ENCODE measurements at places on chromosomes 16 and 17.

- no peak for DNase-seq
These were observed 1.1 kb upstream of the LLGL2 start for GRCh38 chr17:75524269-75524969.

- no peak for DNase-seq
These were observed 82.8 kb upstream of the SEC14L1 start for GRCh38 chr17:77058016-77058415.

- DNase-seq = no peak
These were observed 94.4 kb downstream of the HS3ST3B1 start for GRCh38 chr17:14395255-14395654.

- DNase-seq = no peak
These were observed 18.8 kb downstream of the SIAH1 start for GRCh38 chr16:48366165-48367093.

- DNase-seq = no peak
These were observed 382.3 kb upstream of the EEF2KMT start for GRCh38 chr16:5479926-5480325.

- no peak for DNase-seq
These were observed 2.3 kb downstream of the SALL1 start for GRCh38 chr16:51148678-51149228.

GRCh38 chr16:6499413-6499812 lies 833.2 kb upstream of the RBFOX1 start:
- no peak for DNase-seq

Data from C1 segment of cervical spinal cord (tissue), 14 donors.